AG04450 (cell line): ENCODE measurements at places on chromosomes 5 and 9.

DNA sequence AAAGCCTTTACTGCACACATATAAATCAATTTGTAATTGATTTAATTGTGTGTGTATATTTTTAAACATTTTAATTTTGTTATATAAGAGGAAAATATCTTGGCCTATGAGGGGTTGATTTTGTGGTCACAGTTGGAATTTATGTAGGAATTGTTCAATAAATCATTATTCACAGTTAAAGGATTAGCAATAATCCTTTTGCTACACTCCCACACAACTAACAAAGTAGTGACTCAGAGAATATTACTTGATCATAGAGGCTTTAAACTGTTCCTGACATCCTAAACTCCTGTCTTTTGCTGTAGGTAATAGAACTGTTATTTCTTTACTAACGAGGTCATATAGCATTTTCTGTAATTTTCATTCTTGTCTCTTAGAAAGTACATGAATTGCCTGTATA is 95.5 kb downstream of the ZCCHC7 start:
- DNase-seq: no peak

DNA sequence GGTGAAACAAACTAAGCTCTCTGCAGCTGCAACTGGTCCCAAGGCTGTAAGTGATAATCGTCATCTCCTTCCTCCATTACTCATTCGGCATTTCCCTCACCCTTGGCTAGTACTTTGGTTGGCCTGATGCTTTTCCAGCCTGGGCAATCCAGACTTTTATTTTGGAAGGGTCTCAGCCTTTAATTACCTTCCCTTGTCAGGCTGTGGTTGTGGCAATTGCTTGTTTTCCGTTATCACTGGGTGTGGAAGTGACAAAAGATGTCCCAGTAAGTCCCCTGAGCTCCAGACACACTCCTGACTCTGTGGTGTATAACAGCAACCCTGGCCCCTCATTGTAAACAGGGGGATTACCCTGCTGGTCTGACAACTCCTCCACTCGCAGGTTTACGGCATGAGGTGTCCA is 6.3 kb upstream of the FAF2 start:
- no peak for DNase-seq

DNA sequence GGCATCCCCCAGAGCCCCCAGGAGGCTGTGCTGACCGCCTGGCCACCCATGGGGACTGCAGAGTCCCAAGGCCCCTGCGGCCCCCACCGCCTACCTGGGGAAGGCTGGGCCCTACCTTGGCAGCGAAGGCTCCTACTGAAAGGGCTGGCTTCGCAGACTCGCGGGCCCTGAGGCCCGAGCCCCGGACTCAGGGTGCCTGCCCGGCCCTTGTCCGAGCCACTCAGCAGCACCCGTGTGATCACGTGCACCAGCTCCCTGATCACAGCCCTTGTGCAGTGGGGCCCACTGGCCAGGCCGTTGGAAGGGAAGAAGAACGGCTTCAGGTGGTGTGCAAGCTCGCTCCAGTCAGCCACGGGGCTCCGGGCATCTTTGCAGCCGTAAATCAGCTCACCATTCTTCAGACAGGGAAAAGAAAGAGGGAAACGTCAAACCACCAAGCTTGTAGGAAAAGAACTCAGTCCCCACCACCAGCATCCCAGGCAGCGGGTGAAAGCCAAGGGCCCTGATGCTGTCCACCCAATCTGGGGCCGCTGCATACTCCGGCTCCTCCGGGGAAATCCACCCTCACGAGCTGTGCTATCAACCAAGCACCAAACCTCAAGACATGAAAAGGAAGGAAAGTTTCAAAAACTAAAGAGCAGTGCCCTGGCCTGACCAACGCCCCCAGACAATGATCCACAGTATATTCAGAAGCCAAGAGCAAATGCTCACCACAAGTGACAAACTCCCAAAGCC is 31.9 kb downstream of the IPPK start:
- no peak for DNase-seq

DNA sequence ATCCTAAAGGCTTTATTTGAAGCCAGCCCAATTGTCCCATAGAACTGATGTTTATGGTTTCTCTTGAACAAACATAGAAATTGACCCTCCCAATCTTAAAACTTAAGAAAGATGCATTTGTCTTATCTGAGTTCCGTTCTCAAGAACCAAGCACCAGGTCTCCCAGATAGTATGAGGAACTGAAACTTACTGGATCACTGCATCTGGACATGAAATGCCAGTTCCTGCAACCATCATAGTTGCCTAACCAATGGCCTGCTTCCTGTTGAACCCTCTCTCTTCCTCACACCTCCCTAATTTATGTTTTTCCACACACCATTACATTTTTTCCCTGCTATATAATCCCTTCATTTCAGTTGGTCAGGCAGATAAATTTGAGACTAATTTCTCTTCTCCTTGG is 478.9 kb downstream of the HTR1A start:
- no peak for DNase-seq

- no peak for DNase-seq
Measured at GRCh38 chr5:178288401-178289368, 56.1 kb upstream of the PHYKPL start.

GRCh38 chr5:42810834-42811590 is 680 bp downstream of the SELENOP start:
- DNase-seq: no peak

DNA sequence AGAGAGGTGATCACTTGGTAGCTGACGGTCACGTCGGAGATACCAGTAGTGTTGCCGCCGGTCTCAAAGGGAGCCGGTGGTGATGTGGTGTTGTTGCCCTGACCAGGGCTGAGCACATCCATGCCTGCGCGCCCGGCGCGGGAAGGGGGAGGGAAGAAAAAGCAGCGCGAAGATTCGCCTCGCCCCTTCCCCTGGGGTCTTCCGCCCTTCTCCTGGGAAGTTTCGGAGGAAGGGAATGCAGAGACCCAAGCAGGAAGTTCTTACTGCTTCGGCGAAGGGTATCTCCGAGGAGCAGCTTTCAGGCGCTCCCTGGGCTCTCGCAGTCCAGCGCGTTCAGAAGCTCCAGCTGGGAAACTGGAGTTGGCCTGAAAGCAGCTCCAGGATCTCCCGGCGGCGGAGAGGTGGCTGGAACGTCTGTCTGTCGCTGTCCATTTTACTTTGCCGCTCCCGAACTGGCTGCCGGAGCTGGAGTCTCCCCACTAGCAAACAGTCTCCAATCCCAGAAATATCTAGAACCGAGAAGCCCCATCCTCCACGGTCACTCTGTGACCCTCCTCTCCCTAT is 565 bp downstream of the HTR1A start:
- no peak for DNase-seq

DNA sequence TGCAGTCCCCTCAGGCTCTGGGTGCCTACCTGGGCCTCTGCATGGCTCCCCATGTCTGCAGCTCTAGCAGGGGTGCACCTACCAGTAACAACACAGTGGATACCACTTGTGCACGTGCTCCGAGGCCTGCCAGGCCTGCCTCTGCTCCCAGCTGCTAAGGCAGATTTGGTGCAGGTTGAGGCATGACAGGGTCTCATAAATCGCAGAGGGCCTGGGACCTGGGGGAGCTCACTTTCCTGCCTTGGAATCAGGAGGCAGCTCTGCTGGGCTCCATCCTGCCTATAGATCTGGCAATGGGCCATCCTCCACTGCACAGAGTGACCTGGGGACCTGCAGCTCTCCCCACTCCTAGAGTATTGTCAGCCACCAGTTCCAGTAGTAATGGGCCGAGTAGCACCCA is 121.9 kb upstream of the CXCL14 start:
- no peak for DNase-seq

- peak; percentile 30 for DNase-seq
Measured at GRCh38 chr9:94936419-94936818, 209.9 kb downstream of the AOPEP start.

DNA sequence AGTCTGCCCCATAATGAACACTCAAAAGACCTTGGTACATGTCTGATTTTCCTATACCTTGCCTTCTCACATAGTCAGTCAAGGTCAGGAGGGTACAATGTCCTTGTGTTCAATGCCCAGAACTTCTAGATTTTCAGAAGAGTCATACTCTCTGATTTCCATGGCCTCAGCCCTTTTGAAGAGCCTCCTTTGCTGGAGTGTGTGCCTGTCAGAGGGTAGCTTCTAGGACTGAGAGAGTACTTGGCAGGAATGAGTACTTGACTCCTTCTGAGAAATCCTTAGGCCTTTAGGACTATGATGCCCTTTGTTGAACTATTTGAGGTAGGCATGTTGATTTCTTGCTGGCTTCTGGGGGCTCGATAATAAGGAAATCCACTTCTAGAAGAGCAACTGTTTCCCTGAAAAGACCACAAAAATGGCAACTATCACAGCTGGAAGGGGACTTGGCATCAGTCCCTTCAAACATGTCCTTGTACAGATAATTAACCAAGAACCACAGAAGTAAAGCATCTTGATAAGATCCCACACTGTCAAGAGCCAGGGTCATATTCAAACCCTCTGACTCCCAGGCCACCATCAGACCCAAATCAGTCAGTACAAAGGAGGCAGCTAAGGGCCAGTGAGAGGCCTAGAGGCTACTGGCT is 10.6 kb upstream of the MEGF9 start:
- DNase-seq: no peak

GRCh38 chr5:154647114-154647760 is 107.9 kb upstream of the LARP1 start:
- no peak for DNase-seq

GRCh38 chr5:132302413-132302812 is 8.2 kb downstream of the SLC22A4 start:
- DNase-seq: no peak

GRCh38 chr5:67214036-67214435 is 17.4 kb upstream of the CD180 start:
- DNase-seq: no peak

GRCh38 chr9:132474253-132474652 is 64.2 kb downstream of the CFAP77 start:
- no peak for DNase-seq

GRCh38 chr9:104982543-104982942 is 54.6 kb upstream of the ABCA1 start:
- no peak for DNase-seq

DNA sequence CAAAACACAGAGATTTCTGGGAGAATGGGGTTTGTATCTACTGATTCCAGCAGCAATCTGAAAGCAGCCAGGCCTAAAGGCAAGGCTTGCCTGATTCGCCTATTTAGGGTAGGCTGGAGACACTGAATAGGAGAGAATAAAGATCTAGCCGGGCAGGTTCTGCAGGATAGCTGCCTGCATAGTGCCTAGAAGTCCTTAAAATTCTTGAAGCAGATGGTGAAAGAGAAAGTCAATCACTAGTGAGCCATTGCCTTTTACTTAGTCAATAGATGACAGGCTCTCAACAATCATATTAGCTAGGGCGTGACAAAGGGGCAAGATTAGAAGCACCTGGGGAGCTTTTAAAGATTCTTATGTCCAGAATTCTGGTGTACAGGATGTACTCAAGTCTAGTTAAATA is 522.7 kb downstream of the HTR1A start:
- no peak for DNase-seq

DNA sequence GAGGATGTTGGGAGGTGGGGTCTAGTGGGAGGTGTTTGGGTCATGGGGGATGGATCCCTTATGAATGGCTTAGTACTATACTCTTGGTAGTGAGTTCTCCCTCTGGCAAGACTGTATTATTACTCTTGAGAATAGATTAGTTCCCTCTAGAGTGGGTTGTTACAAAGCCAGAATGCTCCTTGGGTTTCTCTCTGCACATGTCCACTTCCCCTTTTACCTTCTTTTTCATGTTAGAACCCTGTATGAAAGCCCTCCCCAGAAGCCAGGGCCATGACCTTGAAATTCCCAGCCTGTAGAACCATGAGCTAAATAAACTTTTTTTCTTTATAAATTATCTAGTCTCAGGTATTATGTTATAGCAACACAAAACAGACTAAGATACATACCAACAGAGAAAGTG is 31.1 kb downstream of the SLC24A2 start:
- DNase-seq: no peak

GRCh38 chr9:104177003-104177611 is 83.0 kb downstream of the SMC2 start:
- no peak for DNase-seq

DNA sequence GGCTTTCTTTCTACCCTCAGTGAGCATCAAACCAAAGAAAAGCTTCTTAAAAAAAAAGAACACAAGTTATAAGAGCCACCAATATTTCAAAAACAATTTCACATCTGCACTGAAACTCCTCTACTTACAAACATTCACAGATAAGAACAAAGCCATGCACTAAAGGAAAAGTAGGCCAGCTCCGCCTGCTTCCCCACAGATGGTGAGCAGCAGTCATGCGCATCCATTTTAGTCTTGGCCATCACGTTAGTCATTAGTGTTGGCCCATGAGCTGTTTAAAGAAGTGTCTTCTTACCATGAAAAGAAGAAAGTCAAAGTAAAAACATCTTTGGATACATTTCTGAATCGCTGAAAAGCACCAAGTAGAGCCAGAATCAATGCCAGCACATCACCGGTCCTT is 40.0 kb upstream of the SMIM23 start:
- no peak for DNase-seq

DNA sequence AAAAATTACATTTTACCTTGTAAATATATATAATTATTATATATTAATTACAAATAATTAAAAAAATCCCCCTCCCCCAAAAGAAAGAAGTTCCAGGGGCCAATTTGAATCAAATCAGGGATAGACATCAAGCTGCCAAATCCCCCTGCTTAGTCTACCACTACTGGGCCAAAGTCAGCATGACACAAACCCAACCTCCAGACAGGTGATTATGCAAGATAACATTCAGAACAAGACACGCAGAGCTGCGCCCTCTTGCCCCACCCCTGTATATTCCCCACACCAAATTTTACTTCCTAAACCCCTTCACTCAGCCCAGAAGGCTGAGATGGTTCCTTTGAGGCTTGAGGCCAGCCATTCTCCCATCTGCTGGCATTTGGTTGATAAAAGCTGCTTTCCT is 2059.1 kb upstream of the CDH6 start:
- DNase-seq: no peak

DNA sequence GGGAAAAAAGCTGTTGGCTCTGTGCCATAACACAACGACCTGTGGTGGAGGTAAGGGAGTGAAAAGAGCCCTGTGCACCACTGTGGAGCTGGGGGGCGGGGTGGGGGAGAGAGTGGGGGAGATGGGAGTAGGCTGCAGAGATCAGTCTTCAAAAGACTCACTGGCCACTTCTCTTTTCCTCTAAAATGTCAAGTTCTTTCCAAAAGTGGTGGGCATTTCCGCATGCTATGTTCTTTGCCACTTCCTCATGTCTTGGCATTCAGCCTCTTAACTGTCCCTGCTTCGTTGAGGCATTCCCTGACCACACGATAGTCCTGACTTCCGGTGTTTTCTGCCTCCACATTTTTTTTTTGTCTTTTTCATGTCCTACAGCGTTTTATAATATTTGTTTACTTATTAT is 2.4 kb upstream of the PPP2R2B start:
- DNase-seq: no peak

GRCh38 chr5:154727361-154727760 is 27.8 kb upstream of the LARP1 start:
- DNase-seq: no peak

DNA sequence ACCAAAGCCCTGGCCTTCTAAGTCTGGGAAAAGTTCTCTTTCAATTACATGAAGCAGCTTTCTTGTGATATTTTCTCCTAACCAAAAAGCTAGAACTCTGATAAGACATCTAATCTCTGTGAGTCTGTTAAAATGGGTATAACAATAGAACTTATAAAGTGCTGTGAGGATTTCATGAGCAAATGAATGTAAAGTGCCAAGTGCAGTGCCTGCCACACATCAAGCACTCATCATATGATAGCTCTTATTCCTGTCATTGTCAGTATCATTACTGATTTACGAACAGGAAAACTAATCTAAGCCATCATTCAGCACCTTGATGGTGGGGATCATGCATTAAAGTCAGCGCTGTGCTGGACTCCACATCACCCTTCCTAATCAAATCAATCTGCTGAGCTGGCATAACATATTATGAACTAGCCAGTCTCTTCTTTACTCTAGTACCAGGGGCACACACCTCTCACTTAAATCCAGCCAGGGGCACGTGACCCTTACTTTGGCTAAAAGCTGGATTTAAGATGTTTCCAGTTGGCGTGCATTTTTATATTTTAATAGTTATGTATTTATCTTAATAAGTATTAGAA is 37.3 kb downstream of the YIPF5 start:
- DNase-seq: no peak
